ENCODE measurements at places on chromosomes 3 and 15.

- DNase-seq: no peak
These were observed 113.8 kb upstream of the TGFBR2 start for GRCh38 chr3:30492322-30493192.

DNA sequence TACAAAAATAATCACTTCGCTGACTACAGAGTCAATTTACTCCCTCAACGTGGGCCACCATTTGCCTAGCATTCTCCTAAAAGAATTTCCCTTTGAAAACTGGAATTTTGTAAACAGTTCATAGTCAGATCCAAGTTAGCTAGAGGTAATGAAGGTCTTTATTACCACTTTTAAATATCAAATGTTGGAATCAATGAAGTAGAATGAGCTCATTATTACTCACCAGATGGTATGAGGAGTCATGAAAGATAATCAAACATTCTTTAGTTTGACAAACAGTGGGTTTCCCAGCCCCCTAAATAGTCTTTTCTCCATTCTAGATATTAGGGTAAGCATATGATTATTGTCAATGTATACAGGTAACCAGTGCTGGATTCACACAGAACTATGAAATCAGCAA lies 455.7 kb upstream of the THBS1 start:
- no peak for DNase-seq

DNA sequence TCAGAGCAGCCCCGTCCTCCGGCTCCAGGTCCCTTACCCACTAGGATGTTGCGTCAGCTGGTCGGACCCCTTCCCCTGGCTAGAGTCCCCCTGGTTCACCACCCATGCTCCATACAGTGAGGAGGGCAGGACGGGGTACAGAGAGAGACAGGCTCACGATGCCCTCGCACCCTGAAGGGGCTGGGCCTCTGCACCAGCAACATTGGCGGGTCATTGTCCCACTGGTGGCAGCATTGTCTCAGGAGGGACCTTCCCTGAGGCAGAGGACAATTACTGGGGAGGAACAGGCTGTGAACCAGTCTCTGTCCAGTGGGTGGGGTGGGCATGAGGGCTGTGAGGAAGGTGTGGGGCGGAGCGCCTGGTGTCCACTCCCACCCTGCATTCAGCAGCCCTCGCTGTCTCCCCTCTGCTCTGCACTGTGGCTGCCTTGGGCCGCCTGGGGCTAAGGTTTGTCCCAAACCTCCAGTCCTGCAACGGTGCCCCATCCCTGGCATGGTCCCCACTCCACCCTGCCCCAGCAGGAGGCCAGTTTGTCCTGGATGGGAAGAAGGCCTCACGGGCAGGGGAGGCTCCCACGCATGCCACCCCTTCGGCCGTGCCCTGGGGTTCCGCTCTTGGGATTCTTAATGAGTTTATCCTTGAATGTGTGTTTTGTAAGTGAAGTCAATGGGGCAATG lies 48.0 kb upstream of the KLF13 start:
- DNase-seq: peak; percentile 32

DNA sequence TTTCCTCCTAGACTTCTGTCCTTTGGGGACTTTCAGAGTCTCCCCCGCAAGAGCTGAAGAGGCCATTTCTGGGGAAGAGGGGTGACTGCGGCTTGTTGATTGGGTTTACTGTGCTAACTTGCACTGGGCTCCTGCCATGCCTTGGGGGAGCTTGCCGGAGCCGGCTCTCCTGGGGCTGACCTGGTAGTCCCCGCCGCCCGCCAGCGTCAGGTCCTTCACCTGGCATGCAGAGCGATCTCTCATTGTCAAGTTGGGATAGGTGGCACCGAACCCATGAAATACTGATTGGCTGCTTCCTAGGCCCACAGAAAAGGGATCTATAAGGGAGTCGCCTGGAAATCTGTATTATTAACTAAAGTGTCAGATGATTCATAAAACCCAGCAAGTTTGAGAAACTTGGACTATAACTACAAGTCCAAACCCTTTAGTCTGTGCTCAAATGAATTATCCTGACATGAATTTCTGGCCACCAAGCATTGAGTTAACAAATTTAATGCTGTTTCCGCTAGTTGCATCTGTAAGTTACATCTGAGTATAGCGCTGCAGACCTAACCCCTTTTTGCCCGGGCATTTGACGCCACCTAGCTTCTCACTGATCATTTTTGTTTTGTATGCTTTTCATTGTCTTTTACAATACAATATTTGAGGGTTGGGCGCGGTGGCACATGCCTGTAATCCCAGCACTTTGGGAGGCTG lies 607 bp upstream of the IMP3 start:
- peak; percentile 72 for DNase-seq

- no peak for DNase-seq
These were observed 8.5 kb downstream of the TGFBR2 start for GRCh38 chr3:30614943-30615342.

DNA sequence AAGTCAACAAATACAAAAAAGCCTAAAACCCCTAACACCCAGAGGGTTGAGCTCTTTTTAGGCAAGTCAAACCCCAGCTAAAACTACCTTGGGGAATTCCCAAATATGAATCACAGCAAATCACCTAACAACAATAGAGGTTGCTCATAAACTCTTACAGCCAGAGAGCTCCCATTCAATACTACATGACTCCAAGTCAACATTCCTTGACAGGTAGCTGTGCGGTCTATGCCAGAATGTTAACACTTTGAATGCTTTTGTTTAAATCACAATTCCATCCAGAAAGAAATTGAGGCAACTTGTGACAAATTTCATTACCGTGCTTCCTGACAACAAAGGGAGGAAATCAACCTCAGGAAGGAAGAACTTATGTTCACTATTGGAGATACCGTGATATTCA lies 7.5 kb upstream of the UACA start:
- DNase-seq: no peak

GRCh38 chr3:164377466-164377865 lies 700.8 kb downstream of the SI start:
- DNase-seq: no peak
